ENCODE measurements at places on chromosomes 4 and X.

DNA sequence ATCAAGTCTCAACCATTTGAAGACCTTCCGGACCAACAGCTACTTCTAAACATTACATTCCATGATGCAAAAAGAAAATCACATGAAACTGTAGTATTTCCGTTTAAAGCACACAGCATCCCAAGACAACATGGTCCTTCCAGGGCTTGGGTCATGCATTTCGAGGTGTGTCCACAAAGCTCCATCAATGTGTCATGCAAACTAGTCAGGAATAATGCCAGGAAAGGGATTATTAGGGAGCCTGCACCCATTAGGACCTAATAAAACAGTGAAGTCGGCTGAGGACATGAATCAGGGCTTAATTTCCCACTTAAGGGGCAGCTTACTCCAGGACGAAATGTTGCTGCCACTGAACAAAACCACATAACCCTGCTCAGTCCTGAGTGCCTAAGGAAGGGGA, 177.9 kb downstream of the TSPAN5 start:
- DNase-seq: no peak
- H3K27ac ChIP-seq: no peak overlapping the region
- no peaks in the 10 kb centered on the region for H3K4me1 ChIP-seq
- no peaks in the 10 kb centered on the region for H3K27me3 ChIP-seq

DNA sequence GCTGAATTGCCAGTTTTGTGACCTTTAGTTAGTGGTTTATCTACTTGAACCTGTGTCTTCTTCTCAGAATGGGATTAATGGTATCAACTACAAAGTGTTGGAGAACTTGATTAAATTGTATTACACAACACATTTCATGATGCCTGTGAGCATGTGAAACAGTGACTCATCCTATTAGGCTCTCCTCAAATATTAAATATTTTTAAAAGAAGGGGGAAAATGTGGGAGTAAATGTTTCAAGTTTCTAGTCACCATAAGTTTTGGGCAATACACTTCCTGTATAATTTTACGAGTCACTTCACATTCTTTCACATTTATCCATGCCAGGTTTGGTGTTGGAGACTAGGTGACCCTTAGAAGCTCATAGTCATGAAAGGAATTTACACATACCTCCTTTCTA, 147.0 kb downstream of the HS3ST1 start:
- H3K4me3 ChIP-seq: no peak overlapping the region
- H3K27me3 ChIP-seq: no peaks in the 10 kb centered on the region
- no peak overlapping the region for H3K27ac ChIP-seq

DNA sequence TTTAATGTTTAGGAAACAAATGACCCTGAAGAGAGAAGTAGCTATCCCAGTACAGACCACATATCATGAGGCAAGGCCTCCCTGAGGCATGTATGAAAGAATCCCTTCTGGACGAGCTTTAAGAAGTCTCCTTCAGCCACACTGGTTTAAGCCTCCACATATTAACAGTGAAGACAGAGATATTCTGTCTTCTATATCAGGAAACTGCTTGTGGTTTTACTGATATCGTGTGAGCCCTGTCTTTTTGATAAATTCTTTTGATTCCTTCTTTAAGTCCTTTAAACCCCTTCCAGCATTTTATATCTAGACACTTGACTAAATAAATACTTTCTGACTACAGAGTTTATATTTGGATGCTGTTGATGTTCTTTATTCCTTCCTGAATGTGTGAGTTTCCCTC, 45.9 kb upstream of the GPC4 start:
- no peak overlapping the region for H3K27ac ChIP-seq
- DNase-seq: no peak
- no peaks in the 10 kb centered on the region for H3K36me3 ChIP-seq

- DNase-seq: no peak
- H3K4me1 ChIP-seq: peaks cover 2% of the 10 kb centered on the region
- no peaks in the 10 kb centered on the region for H3K27me3 ChIP-seq
- no peaks in the 10 kb centered on the region for H3K36me3 ChIP-seq
- H3K27ac ChIP-seq: no peak overlapping the region
These were observed 267.3 kb upstream of the GATB start for GRCh38 chr4:152028131-152028530.

DNA sequence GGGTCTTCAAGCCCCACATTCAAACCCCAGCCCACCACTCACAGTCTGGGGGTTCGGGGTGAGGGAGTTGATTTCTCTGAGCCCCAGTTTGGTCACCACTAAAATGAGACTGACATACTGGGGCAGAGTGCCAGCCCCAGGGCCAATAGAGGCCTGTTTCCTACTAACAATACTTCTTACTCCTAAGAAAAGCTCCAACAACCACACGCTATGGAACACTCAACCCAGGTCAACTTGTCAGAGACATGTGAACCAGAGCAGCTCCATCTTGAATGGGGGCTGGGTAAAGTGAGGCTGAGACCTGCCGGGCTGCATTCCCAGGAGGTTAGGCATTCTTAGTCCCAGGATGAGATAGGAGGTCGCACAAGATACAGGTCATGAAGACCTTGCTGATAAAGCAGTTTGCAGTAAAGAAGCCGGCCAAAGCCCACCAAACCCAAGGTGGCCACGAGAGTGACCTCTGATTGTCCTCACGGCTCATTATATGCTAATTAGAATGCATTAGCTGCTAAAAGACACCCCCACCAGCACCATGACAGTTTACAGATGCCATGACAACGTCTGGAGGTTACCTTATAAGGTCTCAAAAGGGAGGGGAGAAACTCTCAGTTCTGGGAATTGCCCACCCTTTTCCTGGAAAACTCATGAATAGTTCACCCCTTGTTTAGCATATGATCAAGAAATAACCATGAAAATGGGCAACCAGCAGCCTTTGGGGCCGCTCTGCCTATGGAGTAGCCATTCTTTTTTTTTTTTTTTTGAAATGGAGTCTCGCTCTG, 26.6 kb upstream of the HTRA3 start:
- no peak overlapping the region for H3K4me3 ChIP-seq
- no peaks in the 10 kb centered on the region for H3K36me3 ChIP-seq
- peaks cover 20% of the 10 kb centered on the region for H3K4me1 ChIP-seq
- no peak for DNase-seq

GRCh38 chr4:133969202-133969848, 232.3 kb downstream of the PABPC4L start:
- H3K4me3 ChIP-seq: no peak overlapping the region
- no peaks in the 10 kb centered on the region for H3K27me3 ChIP-seq
- H3K27ac ChIP-seq: peak overlapping the region; percentile 2
- DNase-seq: no peak

DNA sequence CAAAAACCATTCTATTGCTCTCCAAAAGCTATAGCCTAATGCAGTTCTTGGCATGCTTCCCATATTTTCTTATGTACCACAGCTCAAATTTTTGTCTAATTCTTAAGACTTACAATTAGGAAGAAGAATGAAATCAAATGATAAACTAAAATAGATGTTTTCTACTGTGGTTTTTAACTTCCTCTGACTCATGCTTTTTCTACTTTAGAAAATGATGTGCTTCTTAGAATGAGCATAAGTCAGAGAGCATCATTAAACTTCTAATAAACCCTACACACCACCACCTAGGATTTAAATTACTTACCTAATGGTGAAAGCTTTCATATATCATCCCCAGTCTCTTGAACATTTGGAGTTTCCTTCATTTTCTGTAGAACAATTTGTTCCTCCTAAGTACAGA, 217.0 kb upstream of the NDST3 start:
- DNase-seq: no peak
- no peak overlapping the region for H3K4me3 ChIP-seq
- peaks cover 35% of the 10 kb centered on the region for H3K4me1 ChIP-seq
- H3K36me3 ChIP-seq: no peaks in the 10 kb centered on the region
- no peak overlapping the region for H3K27ac ChIP-seq
- no peaks in the 10 kb centered on the region for H3K27me3 ChIP-seq

- peaks cover 3% of the 10 kb centered on the region for H3K27me3 ChIP-seq
- H3K27ac ChIP-seq: no peak overlapping the region
- DNase-seq: no peak
- no peak overlapping the region for H3K4me3 ChIP-seq
These were observed 387.9 kb upstream of the TENM3 start for GRCh38 chr4:181855307-181855706.

GRCh38 chr4:10629394-10629793, 55.2 kb downstream of the CLNK start:
- H3K36me3 ChIP-seq: no peaks in the 10 kb centered on the region
- DNase-seq: no peak
- peaks cover 19% of the 10 kb centered on the region for H3K4me1 ChIP-seq
- no peak overlapping the region for H3K27ac ChIP-seq
- no peak overlapping the region for H3K4me3 ChIP-seq
- H3K27me3 ChIP-seq: peaks cover 8% of the 10 kb centered on the region

All from mesothelial cell of epicardium (in vitro differentiated cells).